Renal cortical epithelial cell (primary cell): ENCODE measurements at places on chromosomes 12 and 14. TPM values are rescaled to one million over a fixed set of nuclear protein-coding genes. Genes with fewer than 3 reads are reported as not detected.

RFX4 gene
- total RNA-seq: not detected in 2 replicates

SLC4A8 gene
- 1.0 and 2.1 TPM in 2 replicates for total RNA-seq

GAS2L3 gene
- total RNA-seq: 23.7 and 24.7 TPM in 2 replicates

TAS2R31 gene
- total RNA-seq: 9.5 TPM in 1 of 2 replicates, not detected in the other

GRCh38 chr12:39620659-39621658 is 1.4 kb upstream of the ABCD2 start:
- DNase-seq: peak; percentile 19

DNA sequence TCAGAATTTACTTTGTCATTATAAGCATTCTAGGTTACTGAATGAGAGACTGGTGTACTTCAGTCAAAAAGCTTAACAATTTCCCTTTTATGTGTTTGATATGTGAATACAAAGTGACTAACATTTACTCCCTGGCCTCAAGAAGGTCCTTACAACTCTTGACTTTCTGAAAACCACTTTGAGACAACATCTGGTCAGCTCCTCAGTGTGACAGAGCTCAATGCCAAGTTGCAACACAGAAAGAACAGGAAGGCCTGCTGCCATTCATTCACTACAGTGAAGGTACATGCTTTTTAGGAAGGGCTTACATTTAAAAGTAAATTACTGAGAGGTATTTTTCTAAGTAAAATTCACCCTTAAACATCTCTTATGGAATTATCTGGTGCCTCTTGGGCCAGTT is 2.3 kb upstream of the NAA30 start:
- DNase-seq: no peak

DNA sequence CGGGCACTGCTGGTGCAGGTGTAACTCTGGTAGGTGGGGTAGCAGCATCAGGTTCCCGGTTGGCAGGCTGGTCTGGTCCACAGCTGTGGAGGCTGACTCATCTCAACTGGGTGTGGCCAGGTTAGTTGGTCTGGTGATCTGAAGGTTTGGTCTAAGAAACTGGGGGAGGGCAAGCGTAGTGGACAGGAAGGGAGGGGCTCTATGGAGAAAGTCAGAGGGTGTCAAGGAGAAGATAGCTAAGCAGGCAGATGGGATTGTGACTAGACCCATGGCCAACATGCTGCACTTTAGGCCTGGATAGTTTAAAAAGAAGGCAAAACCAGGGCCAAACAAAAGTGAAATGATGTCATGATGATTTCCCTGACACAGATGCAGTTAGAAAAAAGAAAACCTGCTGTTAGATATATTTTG is 7.9 kb downstream of the TRIM9 start:
- peak; percentile 51 for DNase-seq

DNA sequence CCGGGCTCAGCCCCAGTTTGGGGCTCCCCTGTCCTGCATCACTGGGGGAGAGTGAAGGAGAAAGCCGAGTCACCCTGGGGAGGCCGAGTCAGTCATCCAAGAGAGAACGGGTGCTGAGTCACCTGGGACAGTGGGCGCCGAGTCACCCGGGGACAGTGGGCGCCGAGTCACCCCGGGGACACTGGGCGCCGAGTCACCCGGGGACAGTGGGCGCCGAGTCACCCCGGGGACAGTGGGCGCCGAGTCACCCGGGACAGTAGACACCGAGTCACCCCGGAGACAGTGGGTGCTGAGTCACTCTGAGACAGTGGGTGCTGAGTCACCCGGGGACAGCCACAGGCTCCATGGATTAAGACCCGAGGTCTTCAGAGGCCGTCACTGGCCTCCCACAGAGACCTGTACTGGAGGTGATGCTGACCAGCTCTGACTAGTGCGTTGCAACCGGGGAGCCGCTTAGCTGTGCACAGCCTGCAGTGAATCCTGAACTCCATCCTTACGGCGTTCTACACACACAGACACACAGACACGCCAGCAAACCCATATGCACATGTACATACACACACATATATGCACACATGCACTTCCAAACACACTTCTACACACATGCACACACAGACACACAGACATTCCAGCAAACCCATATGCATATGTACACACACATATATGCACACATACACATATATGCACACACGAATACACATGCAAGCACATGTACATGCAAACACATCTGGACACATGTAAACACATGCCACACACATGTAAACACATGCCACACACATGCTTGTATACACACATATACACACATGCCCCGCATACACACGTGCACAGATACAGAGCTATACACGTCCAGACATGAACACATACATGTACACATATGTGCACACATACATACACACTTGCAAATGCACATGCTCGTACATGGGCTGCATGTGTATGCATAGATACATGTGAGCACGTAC is 64.9 kb upstream of the GALNT9 start:
- no peak for DNase-seq

DNA sequence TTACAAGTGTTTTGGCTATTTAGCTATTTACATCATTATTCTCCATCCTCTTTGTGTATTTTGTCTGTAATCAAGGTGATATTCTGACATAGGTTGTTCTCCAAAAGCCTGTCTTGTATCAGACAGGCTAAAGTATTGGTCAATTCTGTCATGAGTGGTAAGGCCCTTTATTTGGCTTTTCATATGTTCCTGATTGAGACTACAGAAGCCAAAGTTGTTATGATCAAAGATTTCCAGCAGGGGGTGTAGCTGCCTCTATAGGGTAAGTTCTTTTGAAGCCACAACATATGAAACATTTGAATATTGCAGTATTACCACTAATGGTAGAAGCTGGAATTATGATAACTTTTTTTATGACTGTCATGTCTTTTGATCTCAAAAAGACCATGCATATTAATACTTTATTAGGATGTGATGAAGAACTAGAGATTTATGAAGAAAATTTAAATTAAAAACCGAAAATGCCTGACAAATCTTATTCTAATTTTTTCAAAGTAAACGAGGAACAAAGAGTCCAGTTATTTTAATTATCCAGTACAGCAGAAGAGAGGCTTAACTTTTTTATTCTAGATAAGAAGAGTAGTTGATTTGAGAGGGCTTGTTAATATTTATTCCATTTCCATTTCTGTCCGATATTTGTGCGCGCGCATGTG is 3.4 kb upstream of the ARHGAP5 start:
- peak; percentile 80 for DNase-seq

- no peak for DNase-seq
These were observed 123.3 kb downstream of the KICS2 start for GRCh38 chr12:64098709-64099354.

- DNase-seq: no peak
These were observed 248.8 kb downstream of the APAF1 start for GRCh38 chr12:98893675-98894411.

GRCh38 chr12:109871668-109872314 is 8.6 kb downstream of the GLTP start:
- DNase-seq: no peak

GRCh38 chr12:89825591-89826449 is 117.2 kb upstream of the ATP2B1 start:
- DNase-seq: peak; percentile 80

DNA sequence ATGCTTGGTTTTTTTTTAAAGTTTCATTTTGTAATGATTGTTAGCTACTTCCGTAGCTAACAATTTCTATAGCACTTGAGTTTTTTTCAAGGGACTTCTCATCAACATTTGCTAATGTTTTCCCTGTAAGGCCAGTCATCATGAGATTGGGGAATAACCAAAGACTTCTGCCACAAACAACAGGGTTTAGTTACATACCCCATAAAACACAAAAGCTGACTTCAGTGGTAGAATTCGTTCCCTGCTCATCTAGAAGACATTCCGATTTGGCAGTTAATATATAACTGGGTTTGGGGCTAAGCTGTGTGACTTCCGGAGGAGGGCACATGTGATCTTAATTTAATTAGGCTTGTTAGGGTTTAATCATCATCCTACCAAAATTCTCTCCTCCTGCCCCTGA is 22.9 kb downstream of the EGLN3 start:
- DNase-seq: peak; percentile 61

DNA sequence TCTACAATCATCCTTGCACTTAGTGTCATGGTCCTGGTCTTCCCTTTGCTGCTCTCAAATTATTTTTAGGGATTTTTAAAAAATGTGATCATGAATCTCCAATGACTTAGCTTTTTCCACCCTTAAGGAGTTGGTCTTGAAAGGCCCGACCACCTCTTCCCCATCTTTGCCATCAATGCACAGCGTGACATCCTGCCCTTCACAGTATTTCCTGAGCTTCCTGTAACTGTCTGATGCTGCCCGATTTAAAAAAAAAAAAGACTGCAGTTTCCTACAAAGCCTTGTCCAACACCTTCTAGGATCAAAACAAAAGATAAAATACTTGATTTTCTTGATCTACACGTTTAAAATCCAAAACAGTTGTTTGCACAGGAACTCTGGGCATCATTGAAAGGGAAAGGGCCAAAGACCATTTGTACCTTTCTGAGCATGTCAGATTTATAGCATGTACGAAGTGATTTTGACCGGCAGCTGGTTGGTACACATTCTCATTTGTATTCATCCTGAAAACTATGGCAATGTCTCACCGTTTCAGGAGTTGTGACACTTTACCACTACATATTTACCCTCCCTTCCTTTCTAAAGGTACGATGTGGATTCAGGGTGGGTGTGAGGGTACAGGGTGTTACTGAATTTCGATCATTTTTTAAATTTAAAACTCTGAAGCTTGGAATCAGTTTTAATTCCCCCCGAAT is 7.4 kb upstream of the ELK3 start:
- DNase-seq: no peak

GRCh38 chr12:130357241-130357640 is 19.6 kb downstream of the PIWIL1 start:
- DNase-seq: no peak

- DNase-seq: peak; percentile 93
These were observed 36.3 kb downstream of the RPS29 start for GRCh38 chr14:49549881-49550280.

DNA sequence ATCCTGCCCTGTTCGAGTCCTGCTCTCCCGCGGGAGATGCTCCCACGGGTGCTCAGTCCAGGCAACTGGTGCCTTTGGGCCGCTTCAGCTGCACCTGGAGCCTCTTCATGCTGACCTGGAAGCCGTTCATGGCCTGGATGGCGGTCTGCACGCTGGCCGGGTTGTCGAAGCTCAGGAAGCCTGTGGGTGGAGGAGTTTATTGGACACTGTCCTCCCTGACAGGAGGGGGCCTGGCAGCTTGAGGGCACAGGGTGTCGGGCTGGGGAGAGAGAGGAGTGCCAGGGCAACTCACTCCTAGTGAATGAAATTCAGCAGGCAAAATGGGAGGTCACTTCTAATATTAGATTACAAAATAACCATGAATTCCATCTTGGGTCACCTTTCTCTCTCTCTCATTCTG is 9.3 kb upstream of the NFYB start:
- no peak for DNase-seq

DNA sequence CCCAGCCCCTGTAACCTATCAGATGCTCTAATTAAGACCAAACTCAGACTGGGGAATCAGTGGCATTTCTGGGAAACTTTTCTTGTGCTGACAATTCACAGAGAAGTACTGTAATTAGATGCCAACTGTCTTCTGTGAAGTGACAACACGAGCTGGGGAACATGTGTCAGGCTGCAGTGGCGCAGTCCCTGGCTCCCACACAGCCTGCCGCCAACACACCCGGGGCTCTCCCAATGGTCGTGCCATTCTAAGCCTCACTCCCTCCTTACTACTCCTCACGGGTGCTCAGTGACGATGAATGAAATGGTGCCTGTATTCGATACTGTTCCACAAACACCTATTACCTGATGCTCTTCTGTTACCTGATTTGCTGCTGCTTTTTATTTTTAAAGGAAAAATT is 18.6 kb downstream of the GARIN2 start:
- DNase-seq: no peak

GRCh38 chr12:8108808-8109398 is 14.5 kb upstream of the CLEC4A start:
- DNase-seq: peak; percentile 74

DNA sequence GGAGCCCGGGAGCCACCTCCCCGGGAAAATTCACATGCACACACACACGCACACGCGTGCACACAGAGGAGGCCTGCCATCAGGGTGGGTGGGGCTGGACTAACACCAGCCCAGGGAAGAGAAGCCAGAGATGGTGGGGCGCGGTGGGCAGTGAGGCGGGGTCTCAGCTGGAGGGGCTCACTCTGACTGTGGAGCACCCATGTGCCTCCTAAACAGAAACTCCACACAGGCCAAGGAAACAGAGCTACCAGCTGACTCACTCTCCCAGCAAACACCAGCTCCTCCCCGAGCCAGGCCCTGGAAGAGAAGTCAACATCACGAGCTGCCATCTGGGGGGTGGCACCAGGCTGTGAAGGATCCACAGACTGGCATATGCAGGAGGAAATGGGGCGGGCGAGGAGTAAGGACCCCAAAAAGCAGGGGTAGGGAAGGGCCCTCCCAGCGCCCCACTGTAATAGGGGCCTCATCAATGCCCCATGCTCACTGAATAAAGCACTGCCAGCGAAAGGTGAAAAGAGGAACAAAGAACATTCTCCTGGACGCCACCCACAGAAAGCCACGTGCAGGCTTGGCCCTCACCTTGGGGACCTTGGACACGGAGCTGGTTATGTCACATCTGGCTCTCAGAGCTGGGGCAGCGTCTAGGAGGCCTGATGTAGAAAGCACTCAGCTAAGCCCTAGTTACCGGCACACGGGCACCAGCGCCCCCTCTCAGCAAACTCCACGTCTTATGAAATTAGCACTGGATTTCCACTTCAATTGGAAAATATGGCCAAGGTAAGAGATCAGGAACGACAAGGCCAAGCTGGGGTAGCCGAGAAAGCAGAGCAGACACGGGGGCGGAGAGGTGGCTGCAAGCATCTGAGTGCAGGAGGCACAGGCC is 8.4 kb upstream of the INF2 start:
- DNase-seq: peak; percentile 85

- peak; percentile 26 for DNase-seq
These were observed 567 bp downstream of the FUT8 start for GRCh38 chr14:65412856-65413738.

DNA sequence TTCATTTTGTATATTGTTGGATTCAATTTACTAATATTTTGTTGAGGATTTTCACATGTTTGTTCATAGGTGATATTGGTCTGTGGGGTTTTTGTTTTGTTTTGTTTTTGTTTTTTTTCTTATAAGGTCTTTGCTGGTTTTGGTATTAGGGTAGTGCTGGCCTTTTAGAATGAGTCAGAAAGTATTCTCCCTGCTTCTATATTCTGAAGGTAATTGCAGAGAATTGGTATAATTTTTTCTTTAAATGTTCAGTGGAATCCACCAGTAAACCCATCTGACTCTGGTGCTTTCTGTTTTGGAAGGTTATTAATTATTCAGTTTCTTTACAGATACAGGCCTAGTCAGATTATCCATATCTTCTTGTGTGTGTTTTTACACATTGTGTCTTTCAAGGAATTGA is 8.9 kb downstream of the TOGARAM1 start:
- DNase-seq: no peak

GRCh38 chr12:108358580-108358965 is 19.5 kb upstream of the CMKLR1 start:
- DNase-seq: no peak

DNA sequence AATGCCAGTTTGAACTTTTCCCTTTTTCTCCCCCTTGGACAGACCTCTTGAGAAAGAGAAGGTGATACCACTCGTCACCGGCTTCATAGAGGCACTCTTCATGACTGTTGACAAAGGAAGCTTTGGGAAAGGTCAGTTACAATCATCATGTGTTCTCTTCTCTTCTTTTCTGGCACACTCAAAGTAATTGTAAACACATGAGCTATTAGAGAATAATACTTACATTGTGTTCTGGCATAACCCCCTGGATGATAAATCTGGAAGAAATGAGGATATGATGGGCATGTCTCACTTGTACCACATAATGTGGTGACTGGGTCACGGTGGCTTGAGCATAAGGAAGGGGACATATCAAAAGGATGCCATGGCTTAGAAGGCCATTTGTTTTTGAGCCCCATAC is 20.0 kb downstream of the UTP20 start:
- DNase-seq: no peak
